ENCODE measurements at places on chromosomes 11 and 22.
A peak's percentile ranks its signal among the peaks of the same experiment; 100 is the strongest.

- H3K36me3 ChIP-seq = no peaks in the 10 kb centered on the region
- peak overlapping the region; percentile 91 for H3K27ac ChIP-seq
- H3K4me1 ChIP-seq = peaks cover 28% of the 10 kb centered on the region
- H3K27me3 ChIP-seq = no peaks in the 10 kb centered on the region
- H3K4me3 ChIP-seq = peak overlapping the region; percentile 99
Measured at GRCh38 chr22:36386351-36386899, 1.3 kb downstream of the MYH9 start.

- H3K36me3 ChIP-seq = no peaks in the 10 kb centered on the region
- H3K4me1 ChIP-seq = peaks cover 20% of the 10 kb centered on the region
- H3K27me3 ChIP-seq = no peaks in the 10 kb centered on the region
- peak; percentile 81 for DNase-seq
- H3K27ac ChIP-seq = no peak overlapping the region
Measured at GRCh38 chr22:28600546-28601143, 79.0 kb downstream of the TTC28 start.

- peaks cover 40% of the 10 kb centered on the region for H3K4me1 ChIP-seq
- peak overlapping the region; percentile 65 for H3K27ac ChIP-seq
- peak; percentile 50 for DNase-seq
- no peak overlapping the region for H3K4me3 ChIP-seq
- no peaks in the 10 kb centered on the region for H3K36me3 ChIP-seq
Measured at GRCh38 chr11:34267013-34267412, 90.8 kb downstream of the ABTB2 start.

- no peak overlapping the region for H3K4me3 ChIP-seq
- peaks cover 9% of the 10 kb centered on the region for H3K4me1 ChIP-seq
- H3K27ac ChIP-seq = no peak overlapping the region
- no peaks in the 10 kb centered on the region for H3K36me3 ChIP-seq
- no peak for DNase-seq
Measured at GRCh38 chr22:19795617-19796008, 35.0 kb downstream of the TBX1 start.

DNA sequence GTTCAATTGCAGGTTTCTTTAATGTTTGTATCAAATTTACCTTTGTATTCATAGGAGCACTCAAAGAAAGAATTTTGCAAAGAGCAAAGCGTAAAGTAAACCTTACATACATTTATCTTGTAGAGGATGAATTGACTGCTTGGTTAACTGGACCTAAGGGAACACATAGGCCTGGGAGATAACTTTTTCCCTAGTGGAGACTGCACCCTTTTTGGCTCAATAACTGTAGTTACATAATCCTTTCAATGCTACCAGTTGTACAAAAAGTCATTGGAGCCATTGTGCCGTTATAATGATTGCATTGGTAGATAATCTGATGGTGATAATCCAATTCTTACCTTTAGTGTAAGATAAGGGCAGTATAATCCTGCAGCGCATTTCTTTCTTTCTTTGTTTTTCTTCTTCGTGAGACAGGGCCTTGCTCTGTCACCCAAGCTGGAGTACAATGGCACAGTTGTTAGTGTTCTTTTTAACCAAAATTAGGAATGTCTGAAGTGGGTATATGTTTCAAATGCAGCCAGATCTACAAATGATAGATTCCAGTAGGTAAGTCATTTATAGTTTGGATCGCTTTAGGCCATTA lies 18.3 kb downstream of the ATG13 start:
- no peak overlapping the region for H3K27ac ChIP-seq
- peaks cover 23% of the 10 kb centered on the region for H3K36me3 ChIP-seq

- H3K36me3 ChIP-seq = no peaks in the 10 kb centered on the region
- no peak for DNase-seq
- H3K4me3 ChIP-seq = no peak overlapping the region
- no peaks in the 10 kb centered on the region for H3K4me1 ChIP-seq
- no peaks in the 10 kb centered on the region for H3K27me3 ChIP-seq
Measured at GRCh38 chr11:134657631-134658030, 245.6 kb upstream of the B3GAT1 start.

DNA sequence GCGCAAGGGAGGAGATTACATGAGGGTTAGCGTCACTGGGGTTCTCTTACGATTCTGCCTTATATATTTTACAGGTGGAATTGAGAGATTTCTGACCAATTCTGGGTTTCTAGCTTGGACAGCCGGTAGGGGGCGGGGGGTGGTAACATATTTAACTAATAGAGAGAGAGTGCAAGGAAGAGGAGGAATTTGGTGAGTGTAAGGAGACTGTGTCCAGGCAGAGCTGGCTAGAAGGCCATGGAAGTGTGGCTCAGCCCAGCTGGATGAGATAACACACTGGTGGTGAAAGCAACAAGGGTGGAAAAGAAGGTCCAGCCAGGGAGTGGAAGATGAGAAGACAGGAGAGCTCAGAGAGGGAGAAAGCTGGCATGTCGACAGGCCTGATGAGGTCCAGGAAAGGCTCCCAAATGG lies 56.5 kb downstream of the ST3GAL4 start:
- DNase-seq = no peak
- H3K4me1 ChIP-seq = peaks cover 3% of the 10 kb centered on the region
- no peak overlapping the region for H3K4me3 ChIP-seq
- no peak overlapping the region for H3K27ac ChIP-seq
- peaks cover 10% of the 10 kb centered on the region for H3K36me3 ChIP-seq
- no peaks in the 10 kb centered on the region for H3K27me3 ChIP-seq

DNA sequence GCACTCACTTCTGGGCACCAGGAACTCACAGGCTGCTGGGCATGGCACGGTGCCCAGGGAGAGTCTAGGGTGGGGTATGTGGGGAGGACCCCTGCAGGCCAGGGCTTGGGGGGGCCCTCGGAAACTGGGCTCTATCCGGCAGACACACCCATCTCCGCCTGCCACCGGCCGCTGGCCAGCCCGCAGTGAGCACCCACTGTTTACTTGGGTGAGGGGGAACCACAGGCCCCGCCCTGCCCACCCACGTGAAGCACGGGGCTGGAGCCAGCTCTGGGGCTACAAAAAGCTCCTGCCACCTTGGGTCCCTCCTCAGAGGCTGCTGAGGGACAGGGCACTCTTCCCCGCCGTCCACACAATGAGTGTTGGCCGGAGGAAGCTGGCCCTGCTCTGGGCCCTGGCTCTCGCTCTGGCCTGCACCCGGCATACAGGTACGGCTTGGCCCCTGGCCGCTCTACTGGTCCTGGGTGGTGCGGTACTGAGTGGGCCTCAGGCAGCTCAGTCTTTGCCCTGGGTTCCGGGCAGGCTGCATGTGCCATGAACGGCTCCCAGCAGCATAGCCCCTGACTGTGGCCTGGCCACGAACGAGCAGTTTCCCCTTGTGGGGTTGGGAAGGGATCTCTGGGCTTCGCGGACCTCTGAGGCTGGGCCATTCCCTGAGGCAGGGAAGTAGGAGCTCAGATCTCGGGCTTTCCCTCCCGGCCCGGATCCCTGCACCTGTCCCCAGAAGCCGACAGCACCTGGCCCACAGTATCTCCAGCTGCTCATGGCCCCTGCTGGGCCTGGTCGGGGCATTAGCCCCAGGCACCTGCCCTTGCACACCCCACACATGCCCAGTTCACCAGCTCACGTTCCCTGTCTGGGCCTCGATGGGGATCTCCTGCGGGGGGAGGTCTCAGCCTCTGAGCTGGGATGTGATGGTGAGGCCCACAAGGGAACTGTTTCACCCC lies at the start of gene MUC5AC:
Gene MUC5AC (plus strand): TSS at position 309 of the 947 bp plus-strand sequence. CDS start 47 bp downstream, at position 356.
- DNase-seq = no peak
- H3K27me3 ChIP-seq = no peaks in the 10 kb centered on the region
- H3K4me1 ChIP-seq = no peaks in the 10 kb centered on the region

DNA sequence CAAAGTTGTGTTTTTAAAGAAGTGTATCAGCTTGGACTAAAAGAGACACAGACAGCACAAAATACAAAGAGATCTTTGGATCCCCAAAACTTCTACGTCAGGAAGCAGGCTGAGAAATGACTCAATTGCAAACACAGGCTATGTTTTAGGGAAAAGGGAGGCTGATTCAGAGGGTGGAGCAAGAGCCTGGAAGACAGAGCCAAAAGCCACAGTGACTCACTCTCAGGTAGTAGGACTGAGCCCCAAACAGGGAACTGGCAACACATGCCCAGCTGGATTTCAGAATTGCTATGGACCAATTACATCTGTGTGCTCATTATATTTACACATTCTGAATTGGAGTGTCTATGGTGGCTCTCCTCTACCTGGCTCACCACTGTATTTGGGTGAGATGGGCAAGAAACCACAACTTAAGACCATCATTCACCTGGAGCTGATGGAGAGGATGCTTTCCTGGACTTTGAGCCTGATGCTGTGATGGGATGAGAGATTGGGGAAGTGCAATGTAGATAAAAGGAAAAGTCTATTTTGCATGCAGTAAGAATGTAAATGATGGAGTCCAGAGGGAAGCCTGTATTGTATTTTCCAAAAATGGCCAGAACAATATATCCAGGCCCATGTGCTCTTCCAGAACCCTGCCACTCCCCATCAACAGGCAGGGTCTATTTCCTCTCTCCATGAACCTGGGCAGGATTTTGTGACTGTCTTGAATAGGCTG lies 20.8 kb upstream of the LINC01488 start:
- no peak overlapping the region for H3K27ac ChIP-seq
- H3K36me3 ChIP-seq = no peaks in the 10 kb centered on the region
- no peaks in the 10 kb centered on the region for H3K27me3 ChIP-seq
- H3K4me1 ChIP-seq = no peaks in the 10 kb centered on the region
- H3K4me3 ChIP-seq = no peak overlapping the region

GRCh38 chr11:11980841-11981308 lies 27.6 kb downstream of the DKK3 start:
- no peak overlapping the region for H3K4me3 ChIP-seq
- H3K4me1 ChIP-seq = peaks cover 29% of the 10 kb centered on the region
- peak; percentile 69 for DNase-seq
- H3K36me3 ChIP-seq = no peaks in the 10 kb centered on the region

DNA sequence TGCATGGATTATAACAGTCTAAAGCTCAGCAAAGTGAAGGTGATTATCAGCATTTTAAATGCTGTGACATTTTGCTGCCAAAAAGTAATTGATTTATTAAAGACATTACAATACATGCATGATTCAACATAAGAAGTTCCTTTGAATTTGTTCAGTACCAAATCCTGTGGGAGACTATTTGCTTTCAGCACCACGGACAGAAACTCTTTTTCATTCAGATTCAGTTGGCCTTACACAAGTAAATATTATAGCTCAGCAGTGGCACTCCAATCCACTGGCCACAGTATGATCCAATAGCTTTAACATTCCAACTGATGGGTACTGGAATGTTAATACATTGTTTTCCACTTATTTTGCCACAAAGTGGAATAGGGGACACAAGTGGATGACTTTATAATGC lies 806.7 kb downstream of the NTM start:
- no peaks in the 10 kb centered on the region for H3K27me3 ChIP-seq
- peak; percentile 62 for DNase-seq
- H3K27ac ChIP-seq = no peak overlapping the region
- H3K36me3 ChIP-seq = no peaks in the 10 kb centered on the region

- H3K27me3 ChIP-seq = no peaks in the 10 kb centered on the region
- H3K4me1 ChIP-seq = no peaks in the 10 kb centered on the region
- H3K27ac ChIP-seq = no peak overlapping the region
- no peaks in the 10 kb centered on the region for H3K36me3 ChIP-seq
Measured at GRCh38 chr11:99555486-99555885, 534.7 kb downstream of the CNTN5 start.

- no peaks in the 10 kb centered on the region for H3K36me3 ChIP-seq
- DNase-seq = no peak
- peaks cover 6% of the 10 kb centered on the region for H3K27me3 ChIP-seq
Measured at GRCh38 chr11:32508780-32509179, 73.4 kb upstream of the WT1 start.

GRCh38 chr11:57785072-57785471 lies 23.5 kb downstream of the CTNND1 start:
- H3K36me3 ChIP-seq = no peaks in the 10 kb centered on the region
- H3K27ac ChIP-seq = peak overlapping the region; percentile 3
- H3K4me1 ChIP-seq = peaks cover 47% of the 10 kb centered on the region
- DNase-seq = no peak
- no peak overlapping the region for H3K4me3 ChIP-seq
- H3K27me3 ChIP-seq = no peaks in the 10 kb centered on the region

DNA sequence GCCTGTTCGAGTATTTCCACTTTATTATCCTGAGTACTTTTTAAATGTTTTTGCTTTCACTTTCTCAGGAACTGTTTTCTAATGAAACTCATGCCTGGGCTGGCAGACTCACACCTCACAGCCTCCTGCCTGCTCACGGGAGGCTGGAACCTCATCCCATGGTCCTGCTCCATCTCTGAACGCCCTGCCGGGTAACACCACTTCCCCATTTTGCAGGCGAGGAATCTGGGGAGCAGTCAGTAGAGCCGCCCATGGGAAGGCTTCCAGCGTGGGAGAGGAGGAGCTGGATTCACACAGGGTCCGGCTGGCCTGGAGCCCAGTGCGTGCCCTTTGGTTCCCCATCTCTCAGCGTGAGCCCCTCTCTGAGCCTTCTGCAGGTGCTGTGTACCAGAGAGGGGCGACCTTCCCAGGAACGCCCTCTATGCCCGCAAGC lies 53.6 kb downstream of the SCUBE1 start:
- H3K27ac ChIP-seq = no peak overlapping the region
- no peak for DNase-seq
- H3K4me1 ChIP-seq = peaks cover 15% of the 10 kb centered on the region
- H3K36me3 ChIP-seq = no peaks in the 10 kb centered on the region

DNA sequence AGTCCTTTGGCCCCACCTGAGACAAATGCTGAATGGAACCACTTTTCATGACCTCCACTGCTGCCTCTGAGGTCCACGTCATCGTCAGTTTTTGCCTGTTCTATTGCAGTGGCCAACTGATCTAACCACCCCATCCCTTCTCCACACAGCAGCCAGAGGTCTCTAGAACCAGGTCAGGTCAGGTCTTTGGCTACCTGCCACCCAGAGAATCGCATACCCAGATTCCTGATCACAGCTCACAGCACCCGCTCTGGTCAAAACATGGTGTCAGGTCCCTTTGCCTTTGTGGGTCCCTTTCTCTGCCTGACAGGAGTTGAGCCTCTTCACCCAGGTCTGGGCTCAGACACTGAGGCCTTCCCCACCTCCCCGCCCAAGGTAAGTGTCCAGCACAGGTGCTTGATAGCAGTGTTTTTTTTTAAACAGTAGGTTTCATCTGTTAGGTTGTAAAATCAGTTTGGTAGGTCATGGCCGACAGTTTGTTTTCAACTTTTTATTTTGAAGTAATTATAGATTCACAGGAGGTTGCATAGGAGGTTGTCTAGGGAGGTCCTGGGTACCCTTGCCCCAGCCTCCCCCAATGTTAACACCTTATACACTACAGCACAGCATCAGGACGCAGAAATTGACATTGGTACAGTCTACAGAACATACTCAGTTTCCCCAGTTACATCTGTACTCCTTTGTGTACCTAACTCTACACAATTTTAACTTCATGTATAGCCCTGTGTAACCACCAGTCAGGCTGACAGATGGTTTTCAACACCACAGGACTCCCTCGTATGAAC lies 6.9 kb downstream of the C22orf39 start:
- H3K4me1 ChIP-seq = no peaks in the 10 kb centered on the region
- peaks cover 24% of the 10 kb centered on the region for H3K36me3 ChIP-seq
- no peak overlapping the region for H3K27ac ChIP-seq
- no peaks in the 10 kb centered on the region for H3K27me3 ChIP-seq
- no peak overlapping the region for H3K4me3 ChIP-seq
